NCI-H69 (cell line): ENCODE measurements at places on chromosomes 6 and 20.

- DNase-seq: no peak
Observed at GRCh38 chr6:63516186-63516944, 55.9 kb upstream of the LOC128125822 start.

DNA sequence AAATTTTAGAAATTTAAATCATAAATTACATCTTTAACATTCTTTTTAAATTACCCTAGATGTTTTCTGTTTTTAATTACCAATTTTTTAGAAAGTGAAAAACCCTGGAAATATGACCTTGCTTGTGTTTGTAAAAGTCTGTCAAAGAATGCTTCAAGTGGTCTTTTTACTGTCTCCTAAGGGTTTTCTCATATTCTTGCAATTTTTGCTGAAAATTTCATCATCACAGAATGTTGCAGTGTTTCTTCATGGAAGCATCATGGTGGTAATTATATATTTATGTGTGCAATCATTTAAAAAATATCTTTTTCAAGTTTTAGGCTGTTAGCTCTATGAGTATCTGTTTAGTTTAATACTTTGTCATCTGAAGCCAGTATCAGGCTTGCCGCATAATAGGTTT, 178.2 kb downstream of the HDGFL1 start:
- no peak for DNase-seq

DNA sequence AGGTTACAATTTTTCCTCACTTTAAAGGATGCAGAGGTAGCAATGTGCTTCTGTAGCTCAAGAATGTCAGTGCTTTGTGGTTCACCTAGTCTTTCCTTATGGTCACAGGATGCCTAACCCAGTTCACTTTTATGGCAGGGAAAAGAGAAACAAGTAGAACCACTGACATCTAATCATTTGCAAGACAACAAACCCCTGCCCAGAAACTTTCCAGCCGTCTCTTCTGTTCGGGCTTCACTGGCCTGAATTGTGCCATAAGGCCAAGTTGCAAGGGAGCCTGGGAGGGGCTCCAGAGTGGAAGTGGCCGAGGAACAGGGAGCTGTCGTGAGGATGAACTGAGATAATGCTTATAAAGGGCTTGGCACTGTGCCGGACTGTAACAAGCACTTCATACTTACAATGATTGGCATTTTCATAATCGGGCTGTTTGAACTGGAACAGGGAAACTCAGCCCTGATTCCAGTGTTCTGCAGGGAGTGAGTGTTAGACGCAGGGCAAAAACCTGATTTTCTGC, 212.6 kb downstream of the BCAS1 start:
- no peak for DNase-seq

GRCh38 chr6:156423075-156423474, 354.1 kb upstream of the ARID1B start:
- DNase-seq: no peak

DNA sequence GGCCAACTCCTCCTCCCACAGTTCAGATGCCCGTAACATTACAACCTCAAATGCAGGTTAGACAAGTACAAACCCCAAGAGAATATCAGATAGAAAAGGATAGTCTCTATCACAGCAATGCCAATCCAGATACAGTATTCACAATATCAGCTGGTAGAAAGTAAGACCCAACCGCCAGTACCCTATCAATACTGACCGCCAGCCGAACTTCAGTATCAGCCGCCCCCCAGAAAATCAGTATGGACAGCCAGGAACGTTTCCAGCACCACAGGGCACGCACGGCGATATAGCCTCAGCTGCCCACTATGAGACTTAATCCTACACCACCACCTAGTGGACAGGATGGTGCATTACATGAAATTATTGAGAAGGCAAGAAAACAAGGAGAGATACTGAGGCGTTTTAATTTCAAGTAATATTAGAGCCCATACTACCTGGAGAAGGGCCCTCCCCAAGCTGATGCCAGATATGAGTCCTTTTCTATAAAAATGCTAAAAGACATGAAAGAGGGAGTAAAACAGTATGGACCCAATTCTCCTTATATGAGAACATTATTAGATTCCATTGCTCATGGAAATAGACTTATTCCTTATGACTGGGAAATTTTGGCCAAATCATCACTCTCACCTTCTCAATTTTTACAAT, 17.6 kb upstream of the EIF2S2 start:
- DNase-seq: peak; percentile 82

DNA sequence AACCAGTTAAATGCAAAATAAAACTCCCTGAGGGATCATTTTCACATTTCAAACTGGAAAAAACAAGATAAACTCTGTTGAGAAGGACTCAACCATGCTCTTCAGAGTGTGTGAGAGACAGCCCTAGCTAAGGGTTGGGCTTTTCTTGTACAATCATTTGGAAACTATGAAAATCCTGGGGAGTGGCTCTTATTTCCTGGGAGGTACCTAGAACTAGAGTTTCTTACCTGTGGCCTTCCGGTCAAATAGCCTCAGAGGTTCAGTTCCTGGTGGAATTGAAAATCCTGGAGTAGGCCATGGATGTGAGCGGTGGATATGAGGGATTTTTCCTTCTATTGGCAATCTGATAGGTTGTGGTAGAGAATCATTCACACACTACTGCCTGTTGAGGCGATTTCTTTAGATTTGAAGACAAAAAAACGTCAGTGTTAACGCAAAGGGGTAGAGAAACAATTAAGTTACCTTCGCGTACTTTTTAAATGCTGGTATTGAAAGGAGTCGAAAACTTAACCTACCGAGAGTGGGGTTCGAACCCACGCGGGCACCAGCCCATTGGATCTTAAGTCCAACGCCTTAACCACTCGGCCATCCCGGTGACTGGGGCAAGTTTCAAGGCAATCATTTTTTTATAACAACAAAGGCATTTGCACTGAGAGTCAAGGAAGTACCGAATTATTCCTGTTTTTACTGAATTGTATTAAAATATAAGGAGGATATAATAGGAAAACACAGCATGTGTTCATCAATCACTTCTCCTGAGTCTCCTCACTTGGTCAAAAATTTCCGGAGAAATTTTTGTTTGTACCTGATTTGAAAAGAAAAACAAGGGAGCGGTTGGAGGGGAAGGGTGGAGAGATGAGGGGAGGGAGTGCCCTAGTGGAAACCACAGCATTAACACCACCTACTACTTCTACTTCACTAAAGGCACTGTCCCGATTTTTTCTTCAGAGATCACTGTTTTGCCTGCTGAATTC, 191.3 kb downstream of the OR2B2 start:
- DNase-seq: peak; percentile 82

DNA sequence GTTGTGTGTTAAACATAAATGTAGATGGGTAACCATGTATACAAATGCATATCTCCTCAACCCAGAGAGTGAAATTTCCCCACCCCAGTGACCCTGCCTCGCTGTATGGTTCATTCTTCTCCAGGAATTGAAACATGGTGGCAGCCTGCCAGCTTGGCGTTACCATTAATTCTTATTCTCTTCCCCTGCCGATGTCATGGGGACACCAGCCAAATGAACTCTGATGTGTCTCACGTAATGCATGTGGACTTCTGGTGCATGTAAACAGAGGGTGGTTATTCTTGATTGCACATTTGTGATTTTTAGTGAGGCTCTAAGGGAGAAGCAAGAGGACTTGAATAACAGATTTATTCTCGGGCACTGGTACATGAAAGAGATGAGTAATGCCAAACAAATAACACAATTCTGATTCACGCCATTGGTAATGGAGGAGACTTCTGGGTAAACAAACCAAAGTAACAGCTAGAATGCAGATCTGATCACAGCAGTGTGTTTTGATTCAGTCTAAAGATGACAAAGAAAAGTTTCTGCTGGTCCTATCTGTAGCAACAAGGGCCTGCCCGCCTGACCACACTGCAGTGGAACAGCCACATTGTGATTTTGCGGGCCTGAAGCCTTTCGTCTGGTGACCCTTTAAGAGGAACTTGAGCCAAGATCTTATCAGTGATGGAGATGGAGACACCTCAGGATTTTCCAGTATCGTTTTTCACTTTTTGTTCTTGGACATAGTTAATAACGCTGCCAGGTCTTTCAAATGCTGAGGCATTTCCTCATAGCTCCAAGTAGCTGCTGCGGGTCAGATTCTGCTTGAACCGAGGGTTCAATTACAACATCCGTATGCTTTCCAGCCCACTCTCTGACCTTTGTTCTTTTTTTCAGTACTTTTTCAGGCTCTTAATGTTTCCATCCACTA, 171.8 kb upstream of the AKAP12 start:
- DNase-seq: peak; percentile 88

- DNase-seq: peak; percentile 18
Observed at GRCh38 chr20:44861531-44862006, 23.9 kb upstream of the YWHAB start.

DNA sequence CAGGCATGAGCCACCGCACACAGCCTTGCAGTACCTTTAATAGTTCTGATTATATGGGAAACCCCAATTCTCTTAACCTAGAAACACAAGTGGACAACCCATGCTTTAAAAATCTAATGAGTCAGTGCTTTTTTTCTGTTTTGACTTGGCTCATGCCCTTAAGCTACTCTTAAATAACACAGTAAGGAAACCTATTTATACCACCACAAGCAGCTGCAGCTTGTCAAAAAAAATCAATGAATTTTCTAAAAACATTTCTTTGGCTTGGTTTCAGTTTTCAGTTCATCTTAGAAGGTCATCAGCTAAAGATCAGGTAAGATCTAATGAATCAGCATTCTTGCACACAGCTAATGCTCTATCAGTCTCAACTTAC, 124.1 kb upstream of the DST start:
- DNase-seq: no peak

- peak; percentile 9 for DNase-seq
Observed at GRCh38 chr20:25353747-25354705, 36.6 kb downstream of the ABHD12 start.

GRCh38 chr6:84842525-84843166, 78.2 kb upstream of the TBX18 start:
- no peak for DNase-seq

- DNase-seq: no peak
Observed at GRCh38 chr6:14757418-14757817, 488.5 kb upstream of the JARID2 start.

- DNase-seq: no peak
Observed at GRCh38 chr6:12102350-12102749, 90.2 kb downstream of the HIVEP1 start.

DNA sequence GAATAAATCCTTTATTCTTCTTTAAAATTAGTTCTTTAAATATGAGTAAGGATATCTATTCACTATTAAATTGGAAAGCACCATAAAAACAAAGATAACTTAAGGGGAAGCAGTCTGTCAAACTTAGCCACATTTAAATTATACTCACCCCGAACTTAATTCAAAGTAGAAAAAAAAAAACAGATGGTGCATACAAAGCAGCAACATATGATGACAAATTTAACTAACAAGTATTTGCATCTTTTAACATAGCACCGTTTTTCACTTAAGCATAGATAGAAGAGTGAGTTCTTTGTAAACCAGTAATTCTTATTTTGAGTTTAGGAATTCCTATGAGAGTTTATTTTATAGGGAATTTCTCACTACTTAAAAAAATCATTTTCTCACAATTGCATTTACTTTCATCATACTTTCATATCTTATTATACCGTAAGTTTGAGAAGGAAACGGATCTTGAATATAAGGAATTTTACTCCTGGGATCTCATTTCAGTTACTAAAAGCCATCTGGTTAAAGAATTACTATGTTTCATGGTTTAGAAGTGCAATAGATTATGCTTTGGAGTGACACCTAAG, 828.2 kb upstream of the MAP3K7 start:
- DNase-seq: no peak

- DNase-seq: no peak
Observed at GRCh38 chr6:148629181-148629580, 117.6 kb upstream of the UST start.

DNA sequence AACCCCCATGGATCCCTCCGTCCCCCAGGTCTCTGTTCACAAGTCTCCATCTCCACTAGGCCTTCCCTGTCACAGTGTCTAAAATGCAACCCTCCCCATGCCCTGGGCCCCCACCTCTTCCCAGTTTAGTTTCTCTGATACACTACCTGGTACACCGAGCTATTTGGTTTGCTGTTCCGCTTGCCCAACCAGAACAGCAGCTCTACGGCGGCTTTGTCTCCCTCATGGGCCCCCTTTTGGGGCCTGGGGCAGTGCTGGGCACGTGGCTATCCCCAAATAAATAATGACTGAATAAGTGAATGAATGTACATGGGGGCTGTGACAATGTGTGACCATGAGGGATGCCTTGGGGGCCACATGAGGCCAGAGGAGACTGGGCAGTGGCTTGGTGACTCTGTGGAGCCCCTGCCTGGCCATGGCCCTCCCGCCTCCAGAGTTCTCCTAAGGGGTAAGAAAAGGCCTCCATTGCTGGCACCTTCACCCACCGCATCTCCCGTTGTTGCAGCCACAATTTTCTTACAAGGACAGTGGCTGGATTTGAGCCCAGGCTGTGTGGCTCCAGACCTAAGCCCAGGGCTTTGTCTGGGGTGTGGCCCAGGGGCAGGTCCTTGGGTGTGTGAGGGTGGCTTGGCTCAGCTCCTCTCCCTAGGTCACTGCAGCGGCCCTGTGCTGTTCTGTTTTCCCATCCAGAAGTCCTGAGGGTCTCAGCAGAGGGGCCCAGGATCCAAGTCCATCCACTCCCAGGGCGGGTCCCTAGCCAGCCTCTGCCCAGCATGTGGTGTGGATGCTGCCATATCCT, 408.5 kb upstream of the SULF2 start:
- DNase-seq: no peak

DNA sequence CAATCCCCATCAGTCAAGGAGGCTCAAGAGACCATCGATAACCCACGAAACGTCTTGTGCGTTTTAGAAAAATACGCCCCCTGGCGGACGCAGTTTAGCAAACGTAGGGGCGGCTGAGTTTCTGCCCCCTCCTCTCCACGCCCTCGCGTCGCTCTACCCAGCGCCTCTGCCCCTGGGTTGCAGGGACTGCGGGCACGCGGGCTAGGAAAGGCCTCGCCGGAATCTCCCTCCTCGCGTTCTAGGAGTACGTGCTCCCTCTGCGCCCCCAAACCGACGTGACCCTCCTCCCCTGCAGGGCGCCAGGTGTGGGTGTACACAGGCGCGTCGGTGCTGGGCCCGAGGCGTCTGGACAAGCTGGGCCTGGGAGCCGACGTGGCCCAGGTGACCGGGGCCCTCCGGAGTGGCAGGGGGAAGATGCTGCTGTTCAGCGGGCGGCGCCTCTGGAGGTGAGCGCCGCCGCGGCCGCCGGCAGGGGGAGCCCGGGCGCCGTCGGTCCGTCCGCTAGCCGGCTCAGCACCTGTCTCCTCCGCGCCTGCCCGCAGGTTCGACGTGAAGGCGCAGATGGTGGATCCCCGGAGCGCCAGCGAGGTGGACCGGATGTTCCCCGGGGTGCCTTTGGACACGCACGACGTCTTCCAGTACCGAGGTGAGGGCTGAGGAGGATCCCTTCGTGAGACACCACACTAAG, 5.3 kb downstream of the MMP9 start:
- DNase-seq: peak; percentile 81

DNA sequence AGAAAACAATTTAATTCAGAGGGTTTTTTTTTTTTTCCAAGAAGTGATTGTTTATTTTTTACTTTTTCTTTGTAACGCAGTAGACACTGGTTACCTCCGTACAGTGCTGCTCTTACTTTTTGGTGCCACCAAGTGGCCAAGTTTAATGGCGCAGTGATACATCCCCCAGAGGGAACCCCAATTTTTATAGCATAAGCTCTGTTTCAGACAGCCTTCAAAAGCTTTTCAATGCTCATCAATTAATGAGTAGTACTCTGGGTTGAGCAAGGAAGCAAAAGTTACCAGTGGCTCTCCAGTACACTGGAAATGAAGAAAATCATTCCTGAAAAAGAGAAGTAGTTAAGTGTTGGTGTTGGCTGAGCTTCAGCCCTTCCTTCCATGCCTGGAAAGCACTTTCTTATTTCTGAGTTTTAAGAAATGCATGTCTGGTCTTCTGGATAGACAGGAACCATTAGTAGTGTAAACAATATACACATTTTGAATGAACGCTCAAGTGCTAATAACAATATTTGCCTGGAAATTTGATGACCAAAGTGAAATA, 129.1 kb upstream of the SMLR1 start:
- peak; percentile 27 for DNase-seq

- DNase-seq: no peak
Observed at GRCh38 chr6:104207635-104208034, 652.1 kb downstream of the HACE1 start.
